ENCODE measurements at places on chromosomes 3 and 15.

DNA sequence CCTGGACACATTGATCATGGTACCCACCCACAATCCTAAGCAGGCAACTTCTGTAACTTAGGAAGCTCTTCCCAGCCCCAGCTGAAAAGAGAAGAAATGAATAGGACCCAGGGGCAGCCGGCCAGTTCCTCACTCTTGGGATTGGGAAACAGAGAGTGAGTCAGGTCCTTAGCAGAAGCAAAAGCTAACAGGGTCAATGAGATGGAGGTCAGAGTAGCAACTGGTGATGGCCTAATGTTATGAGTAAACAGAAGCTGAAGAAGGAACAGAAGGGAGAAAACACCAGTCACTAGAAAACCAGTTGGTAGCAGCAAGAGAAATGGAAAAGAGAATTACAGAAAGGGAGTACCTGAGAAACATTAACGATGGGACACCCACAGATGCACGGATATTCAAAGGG, 20.0 kb downstream of the RIOX2 start:
- DNase-seq: no peak

DNA sequence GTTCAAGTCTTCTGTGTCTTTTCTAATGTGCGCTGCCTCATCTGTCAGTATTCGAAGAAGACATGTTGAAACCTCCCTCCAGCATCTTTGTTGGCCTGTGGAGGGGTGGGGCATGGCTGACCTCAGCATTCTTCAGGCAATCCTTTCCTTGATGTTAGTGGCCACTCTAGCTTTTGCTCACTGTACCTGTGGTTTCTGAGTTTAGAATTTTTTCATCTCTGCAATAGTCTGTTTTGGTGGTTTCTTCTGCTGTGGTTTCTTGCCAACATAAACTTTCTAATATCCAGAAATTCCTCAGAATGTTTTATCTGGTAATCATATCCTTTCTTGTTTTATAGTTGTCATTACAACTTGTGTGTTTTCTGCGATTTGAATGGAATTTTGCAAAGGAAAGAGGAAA, 251.3 kb upstream of the NR2E3 start:
- DNase-seq: no peak

- DNase-seq: no peak
These were observed 202.3 kb downstream of the NEK10 start for GRCh38 chr3:27166888-27167287.

GRCh38 chr15:99986297-99987118, 253.3 kb upstream of the LYSMD4 start:
- no peak for DNase-seq

DNA sequence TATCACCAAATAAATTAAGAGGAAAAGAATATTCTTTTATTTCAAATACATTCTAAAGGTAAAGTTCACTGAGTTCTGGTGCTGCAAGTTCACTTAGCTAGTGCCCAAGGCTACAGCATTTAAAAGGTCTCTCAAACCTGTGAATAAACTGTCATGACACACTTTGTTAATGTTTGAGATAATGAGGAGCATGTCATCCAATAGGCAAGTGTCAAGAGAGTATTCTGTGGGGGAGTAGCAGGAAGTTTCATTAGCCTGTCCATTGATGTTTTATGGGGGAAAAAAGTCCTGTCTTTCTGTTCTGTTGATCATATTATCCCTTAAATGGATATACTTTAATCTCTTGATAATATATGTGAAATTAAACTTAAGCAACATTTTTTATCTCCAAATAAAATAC, 4.0 kb downstream of the SPESP1 start:
- DNase-seq: no peak

DNA sequence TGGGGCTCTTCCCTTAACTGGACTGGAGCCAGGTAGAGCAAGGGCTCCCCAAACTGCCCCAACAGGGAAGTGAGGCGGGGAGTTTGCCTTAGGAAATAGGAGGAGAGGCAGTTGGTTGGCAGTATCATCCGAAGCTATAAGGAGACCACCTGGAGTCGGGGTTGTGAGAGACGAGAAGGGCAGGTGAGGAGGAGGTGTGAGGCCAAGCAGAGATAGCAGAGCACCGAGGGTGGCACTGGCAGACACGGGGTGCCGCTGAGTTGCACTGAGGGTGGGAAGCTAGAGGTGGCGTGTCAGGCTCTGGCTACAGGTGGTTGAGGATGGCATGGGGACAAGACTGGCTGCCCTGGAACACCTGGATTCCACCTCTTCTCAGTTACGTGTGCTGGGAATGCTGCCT, 17.2 kb downstream of the RASGRF1 start:
- DNase-seq: no peak

DNA sequence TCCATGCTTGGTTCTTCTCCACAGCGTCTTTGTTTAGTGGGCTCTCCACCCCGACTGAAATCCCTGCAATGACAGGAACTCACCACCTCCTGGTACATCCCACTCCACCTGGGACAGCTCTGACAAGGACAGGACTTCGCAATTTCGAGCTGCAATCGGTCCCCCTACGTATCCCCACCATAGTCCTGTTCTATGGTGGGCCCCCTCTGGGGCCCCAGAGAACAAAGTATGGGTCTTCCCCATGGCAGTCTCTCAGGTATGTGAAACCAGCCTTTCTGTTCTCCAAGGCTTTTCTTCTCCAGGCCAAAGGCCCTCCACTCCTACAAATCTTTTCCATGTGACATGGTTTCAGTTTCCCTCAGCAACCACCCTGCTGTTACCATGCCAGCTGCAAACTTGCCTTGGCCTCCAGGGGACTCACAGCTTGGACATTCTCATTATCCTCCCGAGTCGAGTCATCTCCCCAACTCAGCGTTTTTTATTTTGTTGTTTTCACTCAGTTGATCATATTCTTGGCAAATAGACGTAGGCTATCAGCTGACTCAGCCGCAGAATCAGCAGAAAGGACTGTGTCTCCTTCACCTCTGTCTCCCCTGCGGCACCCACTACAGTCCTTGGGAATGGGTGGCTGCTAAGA, 233.3 kb downstream of the OPA1 start:
- DNase-seq: no peak

DNA sequence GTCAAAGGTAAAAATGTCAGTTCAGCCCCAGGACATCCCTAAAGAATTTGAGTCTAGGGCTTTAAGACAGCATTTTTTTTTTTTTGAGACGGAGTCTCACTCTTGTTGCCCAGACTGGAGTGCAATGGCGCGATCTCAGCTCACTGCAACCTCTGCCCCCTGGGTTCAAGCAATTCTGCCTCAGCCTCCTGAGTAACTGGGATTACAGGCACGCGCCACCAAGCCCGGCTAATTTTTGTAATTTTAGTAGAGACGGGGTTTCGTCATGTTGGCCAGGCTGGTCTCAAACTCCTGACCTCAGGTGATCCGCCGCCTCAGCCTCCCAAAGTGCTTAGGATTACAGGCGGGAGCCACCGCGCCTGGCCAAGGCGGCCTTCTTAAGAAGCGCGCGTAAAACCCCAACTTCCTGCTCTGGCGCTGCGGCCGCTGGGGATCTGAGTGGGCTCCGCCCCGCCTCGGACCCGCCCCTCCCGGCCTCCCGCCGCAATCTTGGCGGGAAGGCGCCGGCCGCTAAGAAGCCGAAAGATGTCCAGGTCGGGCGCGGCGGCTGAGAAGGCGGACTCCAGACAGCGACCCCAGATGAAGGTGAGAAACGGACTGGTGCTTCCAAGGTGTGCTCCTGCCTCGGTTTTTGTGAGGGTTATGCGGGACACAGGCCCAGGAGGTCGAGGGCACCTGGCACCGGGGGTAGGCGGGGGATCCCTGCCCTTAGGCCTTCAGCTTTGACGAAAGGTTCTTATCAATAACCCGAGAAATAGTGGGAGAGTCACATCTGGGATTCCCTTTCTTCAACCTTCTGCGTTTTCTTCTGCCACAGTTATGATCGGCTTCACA, at the start of gene WDR76:
Gene WDR76, plus strand, starts transcription at position 495 of the 834 bp plus-strand sequence. Its CDS starts 31 bp downstream, at position 526.
- DNase-seq: peak; percentile 63

Measured in stimulated activated CD4-positive, alpha-beta T cell treated with anti-CD3 and anti-CD28 coated beads, TNF-alpha, amount 100 ng/mL, for 24 hours (primary cell).